Activated T-helper 1 cell treated with anti-CD3 and anti-CD28 coated beads, Interleukin-2, amount 50 U/mL, for 16 hours (primary cell): ENCODE measurements at places on chromosomes 5 and 9.

GRCh38 chr9:27447031-27447683 is 76.9 kb upstream of the IFNK start:
- no peak for DNase-seq

DNA sequence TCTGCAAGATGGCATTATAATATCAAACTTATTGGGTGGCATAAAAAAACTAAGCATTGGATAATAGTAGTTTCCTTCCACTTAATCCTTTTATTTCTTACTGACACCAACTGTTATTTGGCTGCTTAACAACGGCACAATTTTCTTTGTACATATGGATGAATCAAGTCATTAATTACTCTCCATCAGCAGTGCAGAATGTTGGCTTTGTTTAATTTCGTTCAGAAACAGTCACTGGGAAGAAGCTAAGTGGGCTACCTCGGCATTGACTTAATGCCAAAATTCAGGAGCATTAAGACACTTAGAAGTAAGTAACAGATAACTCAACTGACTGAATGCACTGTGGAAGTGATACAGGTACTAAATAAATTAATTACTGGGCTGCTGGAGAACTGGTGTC is 460.4 kb downstream of the CTNND2 start:
- no peak for DNase-seq

GRCh38 chr5:10695055-10695649 is 65.9 kb downstream of the DAP start:
- DNase-seq = no peak

DNA sequence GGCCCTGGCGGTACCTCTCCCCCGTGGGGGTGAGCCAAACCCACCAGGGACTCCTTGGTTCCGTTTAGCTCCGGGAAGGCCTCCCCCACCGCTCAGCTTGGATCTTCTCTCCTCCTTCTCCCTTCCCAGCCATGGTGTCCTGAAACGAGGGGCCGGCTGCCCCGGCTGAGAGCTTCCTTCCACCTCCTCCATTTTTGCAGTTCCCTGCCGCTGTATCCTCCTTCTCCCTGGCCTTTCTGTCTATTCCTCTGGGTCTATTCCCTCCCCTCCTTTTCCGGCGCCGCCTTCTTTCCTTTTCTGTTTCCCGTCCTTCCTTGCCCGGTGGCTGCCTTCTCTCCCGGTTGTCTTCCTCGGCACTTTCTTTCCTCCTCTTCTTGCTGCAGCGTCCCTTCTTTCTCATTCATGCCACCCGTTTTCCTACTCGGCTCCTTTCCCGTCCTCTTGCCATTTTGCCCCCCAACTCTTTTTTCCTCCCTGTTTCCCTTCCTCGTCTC is 110.4 kb downstream of the LIFR start:
- DNase-seq = no peak

DNA sequence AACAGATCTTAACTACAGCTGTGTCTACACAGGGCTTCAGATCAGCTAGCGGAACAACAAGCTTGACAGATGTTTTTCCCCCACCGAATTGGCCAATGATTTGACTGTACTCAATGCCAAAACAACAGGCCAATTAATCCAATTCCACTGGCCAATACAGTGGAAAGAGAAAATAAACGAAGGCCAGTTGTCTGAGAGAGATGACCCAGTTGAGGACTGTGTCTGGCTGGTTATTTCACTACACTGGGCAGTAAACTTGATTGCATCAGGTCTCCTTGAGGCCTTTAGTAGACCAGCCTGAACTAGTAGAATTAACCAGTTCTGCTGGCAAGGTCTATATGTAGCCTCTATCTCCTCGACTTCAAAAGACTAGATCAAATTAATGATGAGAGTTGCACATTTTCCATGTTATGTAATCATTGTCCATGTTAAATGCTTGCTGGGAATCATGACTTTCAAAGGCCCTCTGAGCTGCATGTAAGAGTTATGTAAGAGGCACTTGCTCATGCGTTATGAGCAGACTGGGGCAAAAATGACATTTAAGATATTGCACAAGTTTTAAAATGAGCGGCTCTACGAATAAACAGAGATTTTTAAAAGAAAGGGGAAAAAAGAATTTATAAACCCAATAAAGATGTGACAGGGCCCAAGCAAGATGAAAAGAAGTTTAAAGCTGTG is 28.3 kb downstream of the SMIM23 start:
- DNase-seq = no peak

- DNase-seq = no peak
Observed at GRCh38 chr5:73186976-73187375, 14.0 kb downstream of the TMEM174 start.

- DNase-seq = peak; percentile 13
Observed at GRCh38 chr5:10632110-10632761, 68.4 kb downstream of the ANKRD33B start.

DNA sequence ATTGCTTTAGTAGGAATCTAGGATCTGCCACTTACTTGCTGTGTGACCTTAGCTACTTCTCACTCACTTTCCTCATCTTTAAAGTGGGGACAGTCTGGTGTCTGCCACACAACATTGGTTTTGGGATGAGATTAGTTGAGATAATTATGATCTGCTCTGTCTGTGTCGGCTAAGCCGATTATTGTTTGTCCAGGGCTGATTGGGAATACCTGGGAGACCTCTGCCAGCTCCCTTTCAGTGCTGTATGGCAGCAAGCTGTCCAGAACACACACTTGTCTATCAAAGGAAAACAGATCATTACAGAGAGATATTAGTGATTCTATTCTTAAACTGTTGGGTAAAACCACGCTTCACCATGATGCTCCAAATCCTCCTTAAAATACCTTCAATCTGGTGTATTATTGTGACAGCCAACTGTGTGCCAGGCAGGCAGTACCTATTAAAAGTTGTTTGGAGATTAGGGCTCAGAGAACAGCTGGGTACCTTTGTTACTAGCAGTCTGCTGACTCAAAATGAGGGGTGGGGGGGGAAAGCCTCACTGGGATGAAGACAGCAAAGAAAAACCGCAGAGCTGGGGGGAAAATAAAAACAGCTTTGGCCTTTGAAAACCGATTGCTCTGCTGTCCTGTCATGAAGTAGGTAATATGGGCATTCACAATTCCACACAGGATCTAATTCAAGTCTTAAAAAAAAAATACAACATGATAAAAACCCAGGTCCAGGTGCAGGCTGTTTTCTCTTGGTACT is 458.4 kb upstream of the C9orf72 start:
- DNase-seq = no peak

DNA sequence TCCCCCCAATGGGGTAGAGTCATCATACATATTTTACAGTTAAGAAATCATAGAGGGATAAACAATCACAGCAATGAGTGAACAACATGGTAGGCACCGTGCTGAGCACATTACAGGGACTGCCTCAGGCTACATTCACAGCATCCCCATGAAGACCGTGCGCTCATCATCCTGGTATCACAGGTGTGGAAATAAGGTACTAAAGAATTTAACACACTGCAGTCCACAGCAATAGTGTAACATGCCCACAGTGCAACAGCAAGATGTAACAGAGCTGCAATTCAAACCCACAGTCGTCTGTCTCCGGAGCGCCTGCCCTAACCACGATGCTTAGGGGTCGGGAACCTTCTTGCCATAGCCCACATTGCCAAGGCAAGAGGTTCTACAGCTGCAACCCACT is 5.6 kb downstream of the SLIT3 start:
- no peak for DNase-seq

GRCh38 chr5:111968459-111968858 is 211.5 kb upstream of the NREP start:
- DNase-seq = no peak

- no peak for DNase-seq
Observed at GRCh38 chr9:98902516-98902915, 41.2 kb upstream of the COL15A1 start.

DNA sequence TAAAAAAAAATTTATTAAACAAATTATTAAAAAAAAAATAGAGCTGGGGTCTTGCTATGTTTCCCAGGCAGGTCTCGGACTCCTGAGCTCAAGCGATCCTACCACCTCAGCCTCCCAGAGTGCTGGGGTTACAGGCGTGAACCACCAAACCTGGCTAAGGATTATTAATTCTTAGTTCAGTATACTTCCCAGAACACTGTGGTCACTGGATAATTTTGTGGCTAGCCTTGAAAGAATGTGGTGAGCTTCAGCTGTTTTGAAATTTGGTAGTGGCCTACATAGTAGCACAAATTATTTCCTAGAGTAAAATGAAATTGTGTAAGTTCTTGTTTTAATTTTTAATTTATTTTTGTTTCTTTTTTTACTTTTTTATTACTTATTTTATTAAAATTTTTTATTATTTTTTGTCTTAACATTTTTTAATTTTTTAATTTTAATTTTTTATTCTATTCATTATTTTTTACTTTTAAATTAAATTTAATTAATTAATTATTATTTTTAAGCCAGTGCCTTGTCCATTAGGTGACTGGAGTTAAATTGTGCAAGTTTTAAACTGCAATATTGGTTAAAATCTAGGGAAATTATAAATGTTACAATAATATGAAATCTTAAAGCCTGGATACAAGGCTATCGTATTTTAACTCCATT is 23.0 kb downstream of the ARRDC3 start:
- DNase-seq = no peak

GRCh38 chr9:128715436-128715750 is 8.5 kb downstream of the ZDHHC12 start:
- no peak for DNase-seq

DNA sequence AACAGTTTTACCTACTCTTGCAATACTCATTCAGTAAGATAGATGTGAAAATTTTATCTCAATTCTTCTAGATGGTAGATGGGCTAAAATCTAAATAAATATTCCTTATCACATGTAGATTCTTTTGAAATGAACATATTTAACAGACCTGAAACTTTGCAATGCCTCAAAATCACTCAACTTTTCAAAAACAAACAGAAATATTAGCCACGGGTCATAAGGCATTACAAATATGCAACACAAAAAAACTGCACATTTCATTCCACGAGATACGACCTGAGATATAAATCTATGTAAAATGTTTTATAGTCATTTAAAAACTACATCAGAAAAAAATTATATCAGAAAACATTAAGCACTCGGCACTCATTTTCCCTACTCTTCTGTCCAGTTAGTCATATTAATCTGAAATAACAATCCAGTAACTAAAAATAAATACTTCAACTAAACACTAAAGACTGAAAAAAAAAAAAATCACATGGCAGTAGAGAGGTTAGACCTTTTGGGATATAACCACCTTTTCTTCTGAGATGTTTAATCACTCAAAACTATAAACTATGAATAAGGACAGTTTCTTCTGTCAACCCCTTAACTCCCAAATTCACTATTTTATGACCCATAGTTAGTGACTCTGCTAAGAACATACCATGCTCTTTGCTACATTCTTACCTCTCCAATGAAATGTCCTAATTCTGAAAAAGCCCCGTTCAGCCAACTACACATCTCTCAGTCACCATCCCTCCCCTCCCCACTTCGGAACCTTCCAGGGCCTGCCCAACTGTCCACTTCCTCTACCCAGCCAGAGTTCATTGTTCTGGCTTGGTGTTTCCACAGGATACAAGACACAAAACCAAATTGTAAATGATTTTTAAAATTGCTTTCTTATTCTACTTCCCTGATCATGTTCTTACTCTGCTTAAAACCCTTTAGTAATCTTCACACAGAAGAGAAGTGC is 6.4 kb downstream of the HOMER1 start:
- no peak for DNase-seq

GRCh38 chr9:133735415-133735775 is 2.8 kb downstream of the SARDH start:
- DNase-seq = no peak

DNA sequence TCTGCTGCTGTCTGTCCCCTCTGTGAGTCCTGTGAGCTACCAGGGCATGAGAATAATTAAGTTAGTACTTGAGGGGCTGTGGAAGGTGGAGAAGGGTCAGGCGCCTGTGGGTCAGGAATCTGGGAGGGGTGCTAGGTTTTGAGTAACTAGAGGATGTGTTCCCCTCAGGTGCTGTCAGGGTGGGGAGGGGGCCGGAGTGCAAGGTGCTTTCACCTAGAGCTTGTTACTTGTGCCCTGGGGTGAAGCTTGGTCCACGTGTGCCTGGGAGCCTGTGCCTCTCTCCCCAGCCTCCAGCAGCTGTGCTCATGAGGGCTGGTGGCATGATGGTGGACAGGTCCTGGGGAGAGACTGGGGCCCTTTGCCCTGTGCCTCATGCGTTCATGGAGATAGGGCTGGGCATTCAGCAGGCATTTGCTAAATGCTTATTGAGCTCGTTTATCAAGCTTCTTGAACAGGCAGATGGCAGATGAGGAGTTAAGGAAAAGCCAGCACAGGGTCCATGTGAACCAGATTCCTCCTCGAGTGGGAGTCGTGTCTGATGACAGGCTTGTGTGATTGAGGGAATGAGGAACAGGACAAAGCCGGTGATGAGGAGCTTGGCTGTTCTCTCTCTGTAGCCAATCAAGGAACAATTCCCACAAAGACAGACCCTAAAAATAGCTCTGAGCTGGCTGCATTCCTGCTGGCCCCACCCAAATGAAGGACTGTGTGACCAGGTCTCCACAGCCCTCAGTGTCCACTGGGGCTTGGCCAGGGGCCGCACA is 40.9 kb downstream of the CACNA1B start:
- no peak for DNase-seq

- DNase-seq = no peak
Observed at GRCh38 chr9:101478444-101478843, 42.9 kb upstream of the ALDOB start.

- DNase-seq = no peak
Observed at GRCh38 chr5:44387406-44387805, 1.8 kb downstream of the FGF10 start.

GRCh38 chr5:88675708-88676636 is 207.0 kb downstream of the MEF2C start:
- no peak for DNase-seq

DNA sequence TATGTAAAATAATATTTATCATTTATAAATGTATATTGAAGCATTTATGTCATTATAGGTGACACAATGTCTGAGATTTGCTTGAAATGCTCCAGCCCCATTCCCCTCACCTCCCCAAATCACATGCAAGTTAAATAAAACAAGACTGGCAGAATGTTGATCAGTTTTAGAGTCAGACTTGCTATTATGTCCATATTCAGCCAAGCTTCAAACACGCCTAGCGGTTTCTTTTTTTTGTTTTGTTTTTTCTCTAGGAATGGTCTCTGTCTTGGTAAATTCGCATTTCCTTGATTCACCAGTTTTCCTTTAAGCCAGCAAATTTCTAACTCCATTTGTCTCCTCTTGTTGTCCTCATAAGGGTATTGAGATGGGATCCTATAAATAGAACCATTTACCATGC is 153.0 kb upstream of the HMHB1 start:
- no peak for DNase-seq

GRCh38 chr5:175340180-175340579 is 103.8 kb downstream of the DRD1 start:
- no peak for DNase-seq

DNA sequence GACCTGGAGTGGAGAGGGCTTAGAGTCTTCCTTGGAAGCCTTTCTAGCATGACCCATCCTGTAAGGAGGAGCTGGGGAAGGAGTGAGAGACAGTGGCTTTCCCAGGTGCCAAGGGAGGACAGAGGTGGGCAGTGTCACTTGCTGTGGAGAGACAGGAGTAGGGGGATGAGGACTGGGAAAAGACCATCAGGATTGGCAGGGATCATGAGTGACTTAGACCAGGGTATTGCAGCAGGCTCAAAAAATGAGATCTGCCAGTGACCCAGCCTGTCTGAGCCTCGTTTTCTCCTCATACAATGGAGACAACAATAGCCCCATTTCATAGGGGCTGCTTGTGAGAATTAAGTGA is 2.4 kb downstream of the TMOD1 start:
- no peak for DNase-seq
